ENCODE measurements at places on chromosomes 6 and 20.

- DNase-seq, result no peak
Observed at GRCh38 chr20:49281913-49282467, 4.1 kb upstream of the ZNFX1 start.

DNA sequence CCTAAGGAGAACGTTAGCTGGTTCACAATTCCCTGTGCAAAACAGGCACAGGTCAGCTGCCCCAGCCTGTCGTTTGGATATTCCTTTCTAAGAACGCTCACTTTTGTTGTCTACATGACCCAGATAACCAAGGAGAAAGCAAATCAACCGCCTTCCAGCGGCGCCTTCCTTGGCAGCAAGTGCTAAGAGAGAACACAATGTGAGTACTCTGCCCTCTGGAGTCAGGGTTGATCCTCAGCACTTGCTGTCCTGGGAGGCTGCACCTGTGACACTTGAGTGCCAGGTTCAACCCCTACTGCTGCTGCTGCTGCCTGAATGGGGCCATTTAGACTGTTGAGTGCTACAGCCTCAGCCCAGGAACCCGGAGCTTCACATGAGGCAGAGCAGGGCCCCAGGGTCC is 36.8 kb downstream of the OVOL2 start:
- no peak for DNase-seq

DNA sequence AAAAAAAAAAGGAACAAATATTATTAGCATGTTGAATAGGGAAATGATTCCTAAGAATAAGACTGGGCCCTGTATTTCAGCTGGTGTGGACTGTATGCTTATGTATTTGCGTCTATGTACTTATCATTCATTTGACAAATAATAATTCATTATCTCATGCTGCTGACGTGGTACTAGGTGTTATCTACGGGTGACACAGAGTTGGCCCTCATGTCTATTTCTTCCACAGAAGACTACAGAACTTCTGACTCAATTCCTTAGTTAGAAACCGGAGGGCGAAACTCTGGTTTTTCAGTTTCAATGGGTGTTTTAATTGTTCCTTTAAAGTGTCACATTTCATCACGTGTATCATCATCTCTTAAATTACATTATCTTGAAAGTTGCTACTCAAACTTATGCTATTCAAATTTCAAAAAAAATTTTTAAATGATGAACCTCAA is 305.9 kb downstream of the CLIC5 start:
- no peak for DNase-seq

DNA sequence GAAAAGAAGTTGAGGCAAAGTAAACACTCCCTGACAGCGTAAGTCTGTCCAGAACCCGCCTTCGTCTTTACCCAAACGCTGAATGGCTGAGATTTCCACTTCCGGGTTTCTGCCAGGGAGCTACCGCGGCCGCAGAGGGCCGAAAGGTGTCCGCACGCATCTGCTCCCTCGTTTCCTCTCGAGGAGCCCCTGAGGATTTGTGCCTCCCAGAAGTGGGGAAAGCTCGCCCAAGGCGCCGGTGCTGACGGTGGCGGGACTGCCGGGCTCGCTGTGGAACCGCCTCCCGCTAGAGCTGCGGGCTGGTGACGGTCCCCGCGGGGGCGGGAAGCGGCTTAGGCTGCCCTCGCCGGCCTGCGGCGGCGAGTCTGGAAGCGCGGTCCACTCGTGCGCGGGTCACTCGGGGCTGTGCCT is 1760.2 kb upstream of the DEFB115 start:
- peak; percentile 67 for DNase-seq

- no peak for DNase-seq
Observed at GRCh38 chr6:93970684-93971083, 551.3 kb upstream of the EPHA7 start.

DNA sequence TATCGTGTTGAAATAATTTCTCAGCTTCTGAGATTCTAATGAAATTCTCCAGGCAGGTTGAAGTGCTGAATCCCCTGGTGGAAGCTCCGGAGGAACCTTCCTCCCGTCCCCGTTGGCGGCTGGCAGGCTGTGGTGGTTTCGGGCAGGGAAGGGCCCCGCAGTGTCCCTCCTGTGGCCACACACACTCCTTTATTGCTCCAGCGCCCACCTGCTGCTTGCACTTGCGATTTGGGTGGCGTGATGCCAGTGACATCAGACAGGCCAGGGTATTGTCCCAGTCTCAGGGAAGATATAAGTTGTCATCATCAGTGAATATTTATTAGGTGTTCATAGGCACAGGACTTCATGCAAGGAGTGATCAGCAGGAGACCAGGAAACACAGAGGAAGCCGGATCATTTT is 530.4 kb downstream of the QKI start:
- DNase-seq, result no peak

GRCh38 chr6:3136292-3137011 is 17.9 kb downstream of the BPHL start:
- DNase-seq, result no peak

- peak; percentile 58 for DNase-seq
Observed at GRCh38 chr6:30757261-30757904, 13.0 kb upstream of the IER3 start.

DNA sequence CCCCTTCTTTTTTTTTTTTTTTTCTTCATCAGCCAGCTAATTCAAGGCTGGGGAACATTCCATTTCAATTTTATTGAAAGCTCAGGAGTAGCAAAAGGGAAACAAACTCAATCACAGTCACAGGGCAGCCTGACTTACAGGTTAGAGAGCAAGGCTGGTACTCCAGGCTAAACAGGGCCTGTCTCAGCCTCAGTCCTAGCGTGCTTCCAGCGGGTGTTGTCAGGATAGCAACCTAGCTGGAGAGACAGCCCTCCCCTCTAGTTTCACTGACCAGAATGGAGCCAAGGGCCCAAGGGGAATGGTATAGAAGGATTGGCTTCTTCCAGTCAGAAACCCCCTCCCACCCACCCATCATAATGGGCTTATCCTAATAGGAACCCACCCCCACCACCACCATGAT is 132.9 kb downstream of the PXDC1 start:
- DNase-seq, result no peak

DNA sequence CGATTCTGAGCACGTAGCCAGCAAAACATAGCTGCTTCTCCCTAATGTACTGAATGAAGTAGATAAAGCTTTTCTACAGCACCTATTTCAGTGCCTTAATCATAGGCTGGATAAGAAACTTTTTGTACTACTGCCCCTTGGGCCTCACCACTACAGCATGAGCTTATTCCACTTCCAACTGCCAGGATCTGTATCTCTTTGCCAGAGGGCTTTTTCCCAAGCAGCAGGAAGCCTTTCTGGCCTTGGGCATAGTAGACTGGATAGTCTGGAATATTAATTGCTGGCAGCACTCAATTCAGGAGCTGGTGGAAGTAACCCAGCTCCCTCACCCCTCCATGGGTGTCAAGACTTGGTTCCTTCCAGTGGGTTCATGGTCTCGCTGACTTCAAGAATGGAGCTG is 43.6 kb downstream of the ANKEF1 start:
- no peak for DNase-seq

GRCh38 chr20:42985628-42986027 is 204.1 kb downstream of the PTPRT start:
- DNase-seq, result peak; percentile 16

GRCh38 chr20:50332491-50332980 is 141.9 kb downstream of the CEBPB start:
- no peak for DNase-seq

GRCh38 chr6:18390476-18390875 is 3.3 kb downstream of the RNF144B start:
- DNase-seq, result no peak

- DNase-seq, result no peak
Observed at GRCh38 chr6:98977671-98978292, 30.0 kb upstream of the FBXL4 start.

DNA sequence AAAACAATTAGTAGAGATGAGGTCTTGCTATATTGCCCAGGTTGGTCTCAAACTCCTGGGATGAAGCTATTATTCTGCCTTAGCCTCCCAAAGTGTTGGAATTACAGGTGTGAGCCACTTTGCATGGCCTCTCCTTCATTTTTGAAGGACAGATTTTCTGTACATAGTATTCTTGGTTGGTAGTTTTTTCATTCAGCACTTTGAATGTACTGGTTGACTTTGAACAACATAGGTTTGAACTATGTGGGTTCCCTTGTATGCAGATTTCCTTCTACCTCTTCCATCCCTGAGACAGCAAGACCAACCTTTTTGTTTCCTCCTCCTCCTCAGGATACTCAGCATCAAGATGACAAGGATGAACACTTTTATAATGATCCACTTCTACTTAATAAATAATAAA is 436.4 kb downstream of the QKI start:
- DNase-seq, result no peak

DNA sequence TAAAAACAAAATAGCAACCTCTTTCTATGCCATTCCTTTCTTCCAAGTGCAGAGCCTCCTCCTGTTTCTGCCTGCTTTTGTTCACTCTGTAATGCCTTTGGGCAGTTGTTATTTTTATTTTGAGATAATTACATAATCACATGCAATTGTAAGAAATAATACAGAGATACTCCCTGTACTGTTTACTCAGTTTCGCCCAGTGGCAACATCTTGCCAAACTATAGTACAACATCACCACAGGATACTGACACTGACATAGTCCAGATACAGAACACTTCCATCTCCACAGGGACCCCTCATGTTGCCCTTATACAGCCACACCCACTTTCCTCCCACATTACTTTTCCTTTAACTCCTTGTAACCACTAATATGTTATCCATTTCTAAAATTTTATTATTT is 59.7 kb downstream of the BANF2 start:
- no peak for DNase-seq

DNA sequence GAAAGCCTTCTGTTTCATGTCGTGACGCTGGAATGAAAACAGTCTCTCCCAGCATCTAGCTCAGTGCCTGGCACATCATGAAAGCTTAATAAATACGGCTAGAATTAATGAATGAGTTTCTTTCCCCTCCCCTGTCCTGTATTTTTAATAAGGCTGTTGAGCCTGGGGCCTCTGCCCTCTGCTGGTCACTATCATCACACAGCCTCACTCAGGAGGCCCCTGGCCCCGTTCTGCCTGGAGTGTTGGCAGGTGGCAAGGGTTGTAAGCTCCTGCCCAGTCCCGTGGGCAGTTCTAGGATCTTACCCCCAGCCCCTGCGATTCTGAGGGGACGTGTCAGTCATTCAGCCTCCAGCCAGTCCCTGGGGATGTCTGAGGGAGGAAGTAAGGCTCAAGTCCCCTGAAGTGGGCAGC is 41.4 kb downstream of the PHACTR3 start:
- DNase-seq, result no peak

- DNase-seq, result no peak
Observed at GRCh38 chr6:29516108-29516507, 28.4 kb upstream of the MAS1L start.

DNA sequence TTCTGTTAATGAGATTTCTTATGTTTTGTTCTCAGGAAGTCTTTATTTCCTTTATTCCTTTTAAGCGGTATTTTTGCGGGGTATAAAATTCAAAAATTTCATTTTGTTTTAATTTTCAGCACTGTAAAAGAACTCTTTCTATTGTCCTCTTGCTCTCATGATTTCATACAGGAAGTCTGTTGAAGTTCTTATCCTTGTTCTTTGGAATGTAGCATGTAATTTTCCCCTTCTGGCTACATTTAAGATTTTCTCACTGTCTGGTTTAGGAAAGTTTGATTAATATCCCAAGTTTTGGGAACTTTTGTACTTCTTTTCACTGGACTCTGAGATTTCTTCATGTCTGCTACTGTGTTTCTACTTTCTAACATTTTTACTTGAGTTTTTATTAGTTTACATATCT is 581.4 kb upstream of the GJE1 start:
- DNase-seq, result no peak

GRCh38 chr6:113894712-113895674 is 37.8 kb downstream of the MARCKS start:
- DNase-seq, result no peak

Measured in K562 (cell line).